Fibroblast of upper back skin (primary cell): ENCODE measurements at places on chromosomes 12 and 14.

DNA sequence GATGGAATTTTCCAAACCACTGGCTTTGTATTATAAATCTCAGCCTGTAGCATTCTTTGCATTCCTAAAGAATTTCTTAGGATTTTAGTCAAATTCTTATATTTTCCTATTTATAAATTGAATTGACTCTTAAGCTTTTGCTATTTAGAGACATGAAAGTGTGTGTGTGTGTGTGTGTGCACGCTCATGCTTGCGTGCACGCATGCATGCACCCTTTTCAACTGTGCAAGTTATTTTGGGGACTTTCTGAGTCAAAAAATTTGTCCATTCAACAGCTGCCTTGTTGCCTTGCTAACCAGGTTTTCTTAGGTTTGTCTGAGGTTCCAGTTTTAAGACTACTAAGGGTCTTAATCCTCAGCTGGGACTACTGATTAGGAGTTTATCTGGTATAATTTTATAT lies 42.6 kb downstream of the GPATCH2L start:
- DNase-seq, result no peak

DNA sequence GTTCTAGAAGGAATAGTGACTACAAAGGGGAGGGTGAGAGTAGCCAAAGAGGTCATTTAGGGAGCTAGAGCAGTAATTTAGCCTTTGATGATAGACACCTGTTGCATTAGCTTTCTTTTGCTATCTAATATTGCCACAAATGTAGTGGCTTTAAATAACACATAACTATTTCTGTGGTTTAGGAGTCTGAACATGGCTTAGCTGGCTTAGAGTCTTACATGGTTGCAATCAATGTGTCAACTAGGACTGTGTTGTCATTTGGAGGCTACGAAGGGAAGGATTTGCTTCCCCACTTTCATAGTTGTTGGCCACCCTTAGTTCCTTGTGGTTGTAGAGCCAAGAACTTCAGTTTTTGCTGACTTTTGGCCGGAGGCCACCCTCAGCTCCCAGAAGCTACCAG lies 99.9 kb downstream of the C12orf50 start:
- no peak for DNase-seq

DNA sequence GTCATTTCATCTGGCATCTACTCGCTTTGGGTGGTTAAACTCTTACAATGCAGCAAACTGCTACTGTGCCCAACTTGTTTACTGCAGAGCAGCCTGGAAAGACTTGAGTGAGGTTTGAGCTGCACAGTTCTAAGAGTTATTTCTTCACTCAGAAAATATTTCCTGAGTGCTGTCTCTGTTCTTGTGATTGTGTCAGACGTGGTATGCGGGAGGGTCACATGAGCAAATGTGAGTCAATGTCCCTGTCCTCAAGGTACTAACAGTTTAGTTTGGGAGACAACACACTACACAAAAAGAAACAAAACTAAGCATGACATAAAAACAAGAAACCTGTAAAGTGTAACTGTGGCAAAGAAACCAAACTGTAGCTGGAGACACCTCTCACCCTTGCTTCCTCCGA lies 32.4 kb downstream of the FLVCR2 start:
- no peak for DNase-seq

- no peak for DNase-seq
Observed at GRCh38 chr12:100326208-100326607, 30.7 kb upstream of the SLC17A8 start.

GRCh38 chr12:69688471-69689427 lies 10.4 kb downstream of the BEST3 start:
- DNase-seq, result peak; percentile 94

GRCh38 chr14:50666772-50667683 lies 1.1 kb downstream of the SAV1 start:
- DNase-seq, result peak; percentile 82

DNA sequence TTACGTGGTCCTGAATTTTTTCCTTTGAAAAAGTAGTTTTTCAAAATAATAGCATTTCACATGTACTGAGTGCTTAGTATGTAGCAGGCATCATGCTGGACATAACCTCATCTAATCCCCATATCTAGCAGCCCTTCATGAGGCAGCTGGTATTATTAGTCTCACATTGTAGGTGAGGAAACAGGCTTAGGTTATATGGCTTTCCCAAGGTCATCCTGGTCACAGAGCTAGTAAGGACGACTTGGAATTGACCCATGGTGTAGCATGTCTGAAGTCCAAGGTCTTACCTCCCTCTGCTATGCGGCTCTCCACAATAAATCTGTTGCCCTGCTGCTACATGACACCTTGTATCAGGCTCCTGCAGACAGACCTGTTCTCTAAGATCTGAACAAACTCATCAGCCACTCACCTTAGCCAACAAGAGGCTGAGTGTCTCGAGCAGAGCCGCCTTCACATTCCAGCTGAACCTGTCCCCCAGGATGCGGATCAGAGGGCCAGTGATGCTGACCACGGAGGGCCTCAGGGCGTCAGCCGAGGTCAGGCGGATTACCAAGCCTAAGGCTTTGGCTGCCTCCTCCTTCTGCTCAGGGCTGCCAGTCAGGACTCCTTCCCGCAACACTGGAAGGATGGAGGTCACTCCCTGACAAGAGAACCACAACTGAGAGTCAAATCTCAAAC lies 19.7 kb upstream of the RAB35 start:
- no peak for DNase-seq

GRCh38 chr14:62443796-62444195 lies 601.5 kb downstream of the KCNH5 start:
- peak; percentile 82 for DNase-seq

GRCh38 chr12:131714759-131715158 lies 3.9 kb downstream of the SFSWAP start:
- DNase-seq, result no peak

GRCh38 chr14:68932231-68932630 lies 46.9 kb downstream of the ACTN1 start:
- DNase-seq, result peak; percentile 55

DNA sequence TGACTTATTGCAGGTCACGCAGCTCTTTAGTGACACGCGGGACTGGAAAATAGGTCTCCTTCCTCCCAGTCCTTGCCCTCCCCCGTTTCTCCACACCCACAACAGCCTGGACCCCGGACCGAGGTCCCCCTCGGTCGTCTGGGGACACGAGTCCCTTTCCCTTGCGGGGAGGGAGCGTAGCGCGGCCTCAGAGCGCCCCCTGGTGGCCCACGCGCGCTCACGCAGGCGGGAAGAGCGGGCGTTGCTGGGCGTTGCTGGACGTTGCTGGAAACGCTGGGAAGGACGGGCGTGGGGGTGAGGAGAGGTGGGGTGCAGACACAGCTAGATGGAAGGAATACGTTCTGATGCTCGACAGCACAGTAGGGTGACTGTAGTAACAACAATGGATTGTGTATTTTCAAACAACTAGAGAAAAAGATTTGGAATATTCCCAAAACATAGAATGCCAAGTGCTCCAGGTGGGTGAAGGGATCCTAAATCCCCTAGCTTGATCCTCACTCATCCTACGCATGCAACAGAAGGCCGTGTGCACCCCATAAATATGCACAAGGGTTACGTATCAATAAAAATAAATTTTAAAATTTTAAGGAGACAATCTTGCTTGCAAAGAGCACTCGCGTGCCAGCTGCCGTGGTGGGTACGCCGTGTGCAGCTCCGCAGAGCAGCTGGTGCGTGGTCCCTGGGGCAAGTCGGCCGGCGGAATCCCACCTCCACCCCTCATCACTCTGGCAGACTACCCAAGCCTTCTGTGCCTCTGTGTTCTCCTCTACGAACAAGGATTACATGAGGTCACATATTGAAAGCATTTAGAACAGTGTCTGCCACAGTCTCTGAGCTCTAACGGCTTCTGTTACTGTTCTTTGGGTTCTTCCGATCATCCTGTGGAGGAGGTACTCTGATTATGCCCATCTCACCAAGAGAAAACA lies 87.4 kb downstream of the B4GALNT3 start:
- DNase-seq, result peak; percentile 46

- DNase-seq, result no peak
Observed at GRCh38 chr12:104957719-104958000, 430 bp downstream of the SLC41A2 start.

DNA sequence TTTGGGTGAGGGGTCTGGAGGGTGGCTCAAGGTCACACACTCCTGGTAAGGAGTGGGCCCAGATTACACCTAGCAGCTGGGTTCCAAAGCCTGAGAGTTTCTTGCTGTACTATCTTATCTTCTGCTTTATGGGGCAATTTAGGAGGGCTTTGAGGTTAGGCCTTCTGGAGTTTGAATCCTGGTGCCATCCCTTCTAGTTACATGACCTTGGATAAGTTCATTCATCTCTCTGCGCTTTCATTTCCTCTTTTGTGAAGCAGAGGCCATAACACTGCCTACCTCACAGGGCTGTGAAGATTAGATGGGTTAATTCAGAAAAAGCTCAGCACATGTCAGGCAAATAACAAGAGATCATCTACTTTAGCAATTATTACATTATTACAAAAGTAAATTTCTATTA lies 7.4 kb upstream of the KRT77 start:
- no peak for DNase-seq

DNA sequence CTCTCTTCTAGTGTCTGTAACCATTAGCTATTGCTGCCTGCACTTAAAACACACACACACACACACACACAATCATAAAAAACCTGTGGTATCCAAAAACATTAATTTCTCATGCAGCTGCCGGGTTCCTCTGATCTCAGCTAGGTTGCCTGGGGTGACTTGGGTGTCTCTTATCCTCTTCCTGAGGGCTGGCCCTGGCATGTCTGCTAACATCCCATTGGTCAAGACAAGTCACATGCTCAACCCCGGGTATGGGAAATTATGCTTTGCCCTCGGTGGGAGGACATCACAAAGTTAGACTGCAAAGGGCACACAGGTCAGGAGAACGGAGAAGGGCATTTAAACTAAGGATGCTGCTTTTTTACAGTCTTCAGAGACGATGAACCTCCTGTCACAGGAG lies 55.7 kb downstream of the TRPV4 start:
- no peak for DNase-seq

- DNase-seq, result no peak
Observed at GRCh38 chr14:104388541-104389325, 190.8 kb upstream of the C14orf180 start.

DNA sequence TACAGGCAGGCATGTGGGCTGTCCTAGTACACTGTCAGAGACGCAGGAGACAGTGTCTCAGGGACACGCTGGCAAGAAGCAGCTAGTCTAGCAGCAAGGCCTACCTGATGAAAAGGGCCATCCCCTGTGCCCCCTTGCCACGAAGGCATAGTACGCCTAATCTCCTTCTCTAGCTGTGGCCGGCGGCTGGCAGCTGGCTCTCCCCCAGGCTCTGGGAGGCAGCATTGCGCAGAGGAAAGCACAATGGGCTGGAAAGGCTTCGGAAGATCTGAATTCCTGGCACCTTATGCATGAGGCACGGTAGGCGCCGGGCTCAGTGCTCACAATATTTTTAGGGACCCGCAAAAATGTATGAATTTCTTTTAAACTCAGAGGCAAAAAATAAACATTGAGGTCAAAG lies 16.0 kb upstream of the PLEKHH1 start:
- no peak for DNase-seq

DNA sequence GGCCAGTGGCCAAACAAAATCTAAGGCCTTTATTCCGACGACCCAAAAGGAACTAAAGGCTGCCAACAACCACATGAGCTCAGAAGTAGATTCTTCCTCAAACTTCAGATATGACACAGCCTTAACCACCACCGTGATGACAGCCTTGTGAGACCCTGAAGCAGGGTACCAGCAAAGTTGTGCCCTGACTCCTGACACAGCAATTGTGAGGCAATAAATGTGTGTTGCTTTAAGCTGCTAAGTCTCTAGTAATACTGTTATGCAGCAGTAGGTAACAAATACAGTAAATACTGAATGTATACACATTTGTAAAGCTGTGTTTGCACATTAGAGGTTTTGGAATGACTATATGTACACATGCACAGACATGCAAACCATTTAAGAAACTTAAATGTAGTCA lies 10.7 kb upstream of the SLC6A13 start:
- no peak for DNase-seq

- no peak for DNase-seq
Observed at GRCh38 chr14:69626132-69626500, 14.7 kb downstream of the SUSD6 start.

DNA sequence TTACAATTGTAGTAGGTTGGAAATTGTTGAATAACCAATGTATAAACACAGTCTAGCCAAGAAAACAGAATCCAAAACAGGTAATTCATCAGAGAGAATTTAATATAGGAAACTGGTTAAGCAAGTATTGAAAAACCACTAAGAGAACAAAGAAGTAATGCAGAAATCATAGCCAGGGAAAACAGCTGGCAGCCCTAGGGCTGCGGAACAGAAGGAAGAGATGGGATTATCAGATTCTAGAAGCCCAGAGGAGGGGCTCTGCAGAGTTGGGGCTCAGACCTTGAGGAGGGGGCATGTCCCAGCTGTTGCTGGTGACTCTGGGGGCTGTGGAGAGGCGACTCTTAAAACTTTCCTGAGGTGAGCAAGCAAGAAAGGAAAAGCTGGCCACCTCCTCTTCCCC lies 49.4 kb downstream of the CD9 start:
- no peak for DNase-seq

- peak; percentile 97 for DNase-seq
Observed at GRCh38 chr14:42994051-42994736, 1387.5 kb downstream of the LRFN5 start.

DNA sequence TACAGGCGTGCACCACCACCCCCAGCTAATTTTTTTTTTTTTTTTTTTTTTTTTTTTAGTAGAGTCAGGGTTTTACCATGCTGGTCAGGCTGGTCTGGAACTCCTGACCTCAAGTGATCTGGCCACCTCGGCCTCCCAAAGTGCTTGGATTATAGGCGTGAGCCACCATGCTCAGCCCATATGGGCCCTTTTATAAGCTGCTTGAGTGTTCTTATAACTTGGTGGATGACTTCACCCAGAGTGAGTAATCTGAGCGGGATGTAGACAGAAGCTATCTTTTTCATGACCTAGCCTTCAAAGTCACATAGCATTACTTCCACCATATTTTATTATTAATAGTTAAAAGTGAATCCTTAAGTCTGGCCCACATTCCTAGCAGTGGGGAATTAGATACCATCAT lies 16.4 kb downstream of the BBOF1 start:
- DNase-seq, result peak; percentile 32

DNA sequence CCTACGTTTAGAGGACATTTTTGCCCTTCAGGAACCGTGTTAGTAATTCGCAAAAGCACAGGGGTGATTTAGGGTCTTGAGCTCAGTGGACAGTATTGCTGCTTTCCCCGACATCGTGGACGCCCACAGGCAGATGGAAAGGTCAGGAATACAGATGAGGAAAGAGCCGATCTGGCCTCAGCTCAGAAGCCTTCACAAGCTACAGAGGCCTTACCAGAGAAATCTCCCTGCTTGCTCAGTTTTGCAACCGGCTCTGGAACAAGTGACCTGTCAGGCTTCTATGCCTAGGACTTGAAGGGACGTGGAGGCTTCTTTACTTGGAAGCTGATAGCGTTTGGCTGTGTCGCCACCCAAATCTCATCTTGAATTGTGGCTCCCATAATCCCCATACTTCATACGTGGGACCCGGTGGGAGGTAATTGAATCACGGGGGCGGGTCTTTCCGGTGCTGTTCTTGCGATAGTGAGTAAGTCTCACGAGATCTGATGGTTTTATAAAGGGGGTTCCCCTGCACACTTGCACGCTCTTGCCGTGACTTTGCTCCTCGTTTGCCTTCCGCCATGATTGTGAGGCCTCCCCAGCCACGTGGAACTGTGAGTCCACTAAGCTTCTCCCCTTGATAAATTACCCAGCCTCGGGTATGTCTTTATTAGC lies 332.5 kb downstream of the MED13L start:
- DNase-seq, result no peak
